ENCODE measurements at places on chromosomes 4 and X.

DNA sequence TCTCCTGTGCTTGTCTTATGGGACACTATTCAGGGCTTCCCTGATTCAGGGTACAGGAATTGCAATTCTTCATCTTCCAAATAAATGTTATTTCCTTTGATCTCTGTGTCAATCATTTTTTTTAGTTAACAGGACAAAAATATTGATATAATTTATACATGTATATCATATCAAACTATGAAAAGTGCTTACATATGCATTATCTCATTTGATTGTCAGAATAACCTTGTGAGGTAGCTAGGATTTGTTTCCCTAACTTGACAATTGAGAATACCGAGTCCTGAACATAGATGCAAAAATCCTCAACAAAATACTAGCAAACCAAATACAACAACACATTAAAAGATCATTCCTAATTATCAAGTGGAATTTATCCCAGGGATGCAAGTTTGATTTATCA lies 11.5 kb upstream of the SERPINA7 start:
- DNase-seq: no peak

DNA sequence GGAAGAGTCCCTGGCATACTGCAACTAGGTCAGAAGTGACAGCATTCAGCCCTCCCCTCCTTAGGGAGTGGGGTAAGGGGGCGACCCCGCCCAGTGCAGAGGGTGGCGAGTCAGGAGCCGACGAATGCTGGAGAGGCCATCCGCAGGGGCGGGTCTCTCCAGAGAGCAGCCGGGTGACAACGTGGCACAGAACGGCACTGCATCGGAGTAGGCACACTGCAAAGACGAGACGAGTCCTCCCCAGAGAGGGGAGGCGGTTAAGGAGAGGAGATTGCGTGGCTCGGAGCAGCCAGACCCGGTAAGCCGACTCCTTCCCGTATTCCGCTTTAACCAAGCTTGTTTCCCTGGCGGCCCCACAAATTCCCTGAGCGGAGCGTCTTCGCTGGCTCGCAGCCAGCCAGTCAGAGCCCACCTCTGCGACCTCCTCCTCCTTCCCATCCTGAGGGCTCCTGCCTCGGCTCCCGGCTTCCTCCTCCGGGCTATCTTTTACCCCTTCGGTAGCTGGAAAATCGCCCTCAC lies 54.9 kb downstream of the LINC00632 start:
- DNase-seq: no peak

- no peak for DNase-seq
These were observed 79.7 kb upstream of the BCOR start for GRCh38 chrX:40177489-40177888.

DNA sequence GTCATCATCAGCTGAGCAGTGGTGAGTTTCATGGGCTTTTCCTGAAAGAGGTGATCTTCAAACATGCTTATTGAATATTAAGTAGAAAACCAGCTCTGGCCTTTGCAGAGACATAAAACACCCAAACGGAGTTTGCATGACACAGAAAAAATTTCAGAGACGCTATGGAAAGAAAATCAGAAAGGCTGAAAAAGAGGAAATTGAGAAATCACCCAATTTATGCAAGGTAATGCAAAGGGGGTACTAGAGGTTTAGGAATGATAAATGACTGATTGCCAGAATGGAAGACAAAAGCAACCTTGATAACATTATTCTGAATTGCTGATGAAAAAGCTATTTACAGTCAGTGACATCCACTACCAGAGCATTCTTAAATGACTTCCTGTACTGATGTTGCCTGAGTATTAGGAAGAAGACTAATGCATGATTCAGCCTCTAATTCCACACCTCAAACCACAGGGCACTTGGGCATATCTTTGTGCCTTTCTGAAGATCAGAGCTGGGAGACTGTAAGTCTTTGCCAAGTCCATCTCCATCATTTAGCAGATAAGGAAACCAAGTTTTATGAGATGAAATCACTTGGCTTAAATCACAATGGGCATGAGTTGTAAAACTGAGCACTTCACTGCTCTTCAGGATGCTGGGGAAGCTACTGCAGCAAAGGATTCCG lies 565.7 kb downstream of the PPARGC1A start:
- DNase-seq: no peak

GRCh38 chrX:39855748-39856129 lies 242.0 kb downstream of the BCOR start:
- peak; percentile 63 for DNase-seq

- DNase-seq: no peak
These were observed 19.8 kb downstream of the GLRB start for GRCh38 chr4:157095716-157096115.

DNA sequence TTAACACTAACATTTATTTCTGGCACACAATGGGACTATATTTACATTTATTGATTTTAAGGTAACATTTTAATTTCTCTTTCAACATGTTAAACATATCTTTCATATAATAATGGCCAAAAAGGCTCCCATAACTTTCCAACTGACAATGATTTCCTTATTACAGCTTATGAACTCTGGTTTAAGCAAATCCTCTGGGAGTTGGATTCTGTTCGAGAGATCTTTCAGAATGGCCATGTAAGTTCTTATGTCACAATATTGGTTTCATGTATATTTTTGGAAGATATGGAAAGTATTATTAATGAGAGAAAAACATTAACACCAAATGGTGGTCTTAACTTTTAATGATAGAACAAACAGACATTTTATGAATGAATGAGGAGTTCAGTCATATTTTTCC lies 4.1 kb downstream of the TDO2 start:
- DNase-seq: no peak

- DNase-seq: no peak
These were observed 69.4 kb downstream of the RWDD4 start for GRCh38 chr4:183589461-183590099.

DNA sequence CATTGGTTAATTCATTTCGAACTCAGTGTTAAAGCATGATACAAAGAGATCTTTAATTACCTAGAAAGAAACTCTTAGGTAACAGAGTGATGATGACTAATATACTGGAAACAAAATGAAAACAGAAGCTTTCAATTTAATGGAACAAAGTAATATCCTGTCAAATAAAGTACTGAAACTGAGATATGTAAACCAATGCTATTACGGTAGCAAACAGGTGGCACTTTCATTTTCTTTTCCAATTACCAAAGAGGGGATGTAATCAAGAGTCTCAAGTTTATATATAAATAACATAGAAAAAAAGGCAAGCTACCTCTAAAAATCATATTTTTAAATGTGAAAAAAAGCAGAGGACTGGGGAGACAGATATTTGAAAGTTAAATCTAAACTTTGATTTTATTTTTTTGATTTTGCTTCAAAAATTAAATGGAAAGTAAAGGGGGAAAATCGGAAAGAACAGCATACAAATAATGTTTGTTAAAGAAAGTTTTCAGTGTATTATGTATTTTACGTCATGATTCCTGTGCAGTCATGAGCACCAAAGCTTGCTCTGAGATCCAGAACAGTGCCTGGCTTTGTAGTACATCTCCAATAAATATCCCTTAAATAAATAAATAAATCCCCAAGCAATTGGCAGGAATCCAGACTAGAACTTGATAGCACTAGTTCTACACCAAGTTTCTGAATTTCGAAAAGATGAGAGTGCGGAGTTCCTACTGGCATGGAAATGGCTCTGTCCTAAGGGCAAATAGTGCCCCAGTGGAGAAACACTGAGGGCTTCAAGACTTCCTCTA lies 25.0 kb upstream of the RAPGEF2 start:
- DNase-seq: no peak

GRCh38 chr4:138736362-138736761 lies 279.2 kb upstream of the NOCT start:
- no peak for DNase-seq

GRCh38 chr4:133148690-133149363 lies at the start of gene PCDH10:
TSS of gene PCDH10 (plus strand) at chr4:133149294. CDS start at chr4:133150141, 847 bp downstream.
- DNase-seq: peak; percentile 7

GRCh38 chr4:48116582-48116981 lies 17.5 kb downstream of the TXK start:
- no peak for DNase-seq

DNA sequence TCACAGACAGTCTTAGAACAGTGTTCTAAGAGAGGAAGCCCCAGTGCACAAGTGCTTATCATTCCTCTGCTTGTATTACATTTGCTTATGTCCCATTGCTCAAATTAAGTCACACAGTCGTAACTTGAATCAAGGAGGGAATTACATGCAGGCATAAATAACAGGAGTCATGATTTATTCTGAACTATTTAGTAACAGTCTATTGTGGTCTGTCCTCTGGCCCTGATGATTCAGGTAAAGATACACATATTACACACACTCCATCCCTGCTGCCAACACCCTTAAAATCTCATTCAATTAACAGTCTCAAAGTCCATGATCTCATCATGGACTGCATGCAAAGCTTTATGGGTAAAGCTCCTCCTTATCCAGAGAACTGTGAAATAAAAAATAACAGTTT lies 60.1 kb downstream of the GRIA2 start:
- no peak for DNase-seq

DNA sequence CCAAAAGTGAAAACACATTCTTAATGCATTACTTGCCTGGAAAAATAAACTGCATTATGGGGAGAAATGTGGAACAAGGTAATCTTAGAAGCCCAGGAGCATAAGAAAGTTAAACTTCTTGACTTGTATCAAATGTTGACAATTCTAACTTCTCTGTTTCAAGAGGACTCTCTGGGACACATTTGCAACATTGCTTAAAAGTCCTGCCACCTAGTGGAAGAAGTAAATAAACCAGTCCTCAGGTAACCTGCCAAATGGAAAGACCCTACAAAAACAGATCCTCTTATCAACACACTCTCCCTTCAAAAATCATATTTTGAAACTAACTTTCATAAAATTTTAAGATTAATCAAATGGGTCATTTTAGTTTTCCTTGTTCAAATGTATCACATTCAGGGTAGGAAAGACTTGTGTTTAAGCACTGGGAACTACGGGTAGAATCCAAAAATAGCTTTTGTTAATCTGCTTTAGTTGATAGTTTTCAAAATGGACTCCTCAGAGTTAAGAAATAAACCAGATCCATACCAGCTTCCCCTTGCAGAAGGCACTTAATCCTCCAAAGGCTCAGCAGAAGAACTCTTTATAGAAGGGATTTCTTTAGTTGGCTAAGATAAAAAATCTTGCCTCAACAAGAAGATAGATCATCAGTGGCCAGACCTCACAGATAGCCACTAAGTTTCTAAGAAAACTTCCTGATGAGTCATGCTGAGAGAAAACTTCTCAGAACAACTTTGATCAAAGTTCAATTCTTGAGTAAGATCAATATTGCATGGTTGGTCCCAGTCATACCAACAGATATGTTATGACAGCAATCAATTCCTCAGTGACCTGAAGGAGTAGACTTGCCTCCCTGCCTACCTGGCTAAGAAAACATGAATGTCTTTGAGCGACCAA lies 141.7 kb downstream of the HHIP start:
- DNase-seq: no peak

GRCh38 chr4:63211776-63212479 lies 1197.3 kb downstream of the TECRL start:
- no peak for DNase-seq

DNA sequence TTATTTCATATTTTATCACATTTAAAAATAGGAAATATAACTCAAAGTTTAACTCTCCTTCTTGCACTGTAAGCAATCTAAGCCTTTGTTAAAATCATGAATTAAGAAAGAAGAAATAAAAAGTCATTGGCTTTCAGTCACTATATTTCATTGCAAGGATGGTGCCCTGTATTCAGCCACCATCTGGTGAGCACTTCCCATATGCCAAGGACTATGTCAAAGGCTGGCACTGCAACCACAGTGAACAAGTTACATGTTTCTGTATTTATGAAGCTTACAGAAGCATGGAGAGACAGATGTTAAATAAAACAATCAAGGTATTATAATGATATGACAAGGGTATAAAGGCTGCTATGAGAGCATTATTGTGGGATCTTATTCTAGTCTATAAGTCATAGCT lies 68.6 kb downstream of the PRKG2 start:
- DNase-seq: no peak

- no peak for DNase-seq
These were observed 2.1 kb downstream of the LEF1 start for GRCh38 chr4:108166441-108167315.

- DNase-seq: no peak
These were observed 331.5 kb upstream of the PABPC4L start for GRCh38 chr4:134533068-134533467.

DNA sequence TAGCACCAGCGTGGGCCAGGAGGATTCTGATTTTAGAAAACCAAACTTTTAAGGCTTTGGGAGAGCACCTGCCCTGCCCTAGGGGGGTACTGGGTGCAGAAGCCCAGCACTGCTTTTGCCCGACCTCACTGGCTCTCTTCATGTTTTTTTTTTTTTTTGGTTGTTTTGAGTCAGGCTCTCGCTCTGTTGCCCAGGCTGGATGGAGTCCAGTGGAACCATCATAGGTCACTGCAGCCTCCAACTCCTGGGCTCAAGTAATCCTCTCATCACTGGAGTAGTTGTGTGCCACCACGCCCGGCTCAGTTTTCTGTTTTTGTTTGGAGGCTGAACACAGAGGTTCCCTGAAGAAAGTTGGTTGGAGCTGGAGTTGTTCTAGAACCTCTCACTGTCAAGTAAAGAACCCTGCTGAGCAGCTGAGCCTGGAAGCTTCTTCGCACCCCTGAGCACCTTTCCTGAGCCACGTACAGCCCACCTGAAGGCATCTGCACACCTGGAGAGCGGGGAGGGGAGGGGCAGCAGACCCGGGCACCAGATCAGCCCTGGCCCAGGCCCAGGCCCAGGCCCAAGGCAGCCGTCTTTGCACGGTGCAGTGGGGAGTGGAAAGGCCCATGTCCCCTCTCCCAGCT lies 49.5 kb downstream of the SHROOM2 start:
- DNase-seq: no peak

GRCh38 chrX:153598541-153599191 lies at the start of gene CCNQ:
TSS of gene CCNQ (minus strand) at chrX:153599139. CDS start at chrX:153599073, 66 bp downstream.
- DNase-seq: no peak

Data from stimulated activated CD8-positive, alpha-beta memory T cell treated with anti-CD3 and anti-CD28 coated beads, Interleukin-7, amount 100 ng/mL, for 24 hours (primary cell).